ENCODE measurements at places on chromosomes 12 and 14. TPM values are rescaled to one million over a fixed set of nuclear protein-coding genes. Genes with fewer than 3 reads are reported as not detected.

Gene TPH2
- not detected for total RNA-seq

Gene LARP4
- total RNA-seq: 48.9 TPM

Gene C14orf180
- total RNA-seq: not detected

Gene OR2AP1
- total RNA-seq: not detected

Gene WNT5B
- 2.4 TPM for total RNA-seq

Gene PTPRR
- total RNA-seq: 0.15 TPM

Gene COL2A1
- total RNA-seq: 0.11 TPM

Gene CNTN1
- 51.1 TPM for total RNA-seq

Gene SLC6A15
- total RNA-seq: 4.0 TPM

Gene ZNF385A
- total RNA-seq: 21.2 TPM

Gene ARID2
- 8.5 TPM for total RNA-seq

Gene SNRPF
- total RNA-seq: 121 TPM

Gene FAM90A1
- total RNA-seq: 0.16 TPM

Gene EFS
- not detected for total RNA-seq

Gene LPAR5
- 0.53 TPM for total RNA-seq

Gene OAS3
- total RNA-seq: 22.8 TPM

Gene CCDC59
- 68.6 TPM for total RNA-seq

Gene LRRIQ1
- 0.49 TPM for total RNA-seq

Gene TOMM20L
- total RNA-seq: not detected

Gene HOXC6
- total RNA-seq: 4.9 TPM

Gene ST8SIA1
- not detected for total RNA-seq

Gene DEPDC4
- 1.2 TPM for total RNA-seq

Gene PSMD9
- 128 TPM for total RNA-seq

Gene ADAM21
- total RNA-seq: not detected
